Bronchial smooth muscle cell (primary cell): ENCODE measurements at places on chromosomes 1 and 21. TPM values are rescaled to one million over a fixed set of nuclear protein-coding genes. Genes with fewer than 3 reads are reported as not detected.

CYP4Z1 gene
- total RNA-seq, result not detected in 2 replicates

ZMYND12 gene
- 1.4 and 2.2 TPM in 2 replicates for total RNA-seq

UBL4B gene
- total RNA-seq, result under 0.01 and 0.09 TPM in 2 replicates

CRYZL1 gene
- total RNA-seq, result 34.9 and 41.5 TPM in 2 replicates

ANKRD34A gene
- 0.09 and 0.32 TPM in 2 replicates for total RNA-seq

CYP4A11 gene
- not detected in 2 replicates for total RNA-seq

B3GALT5 gene
- 0.17 and 0.32 TPM in 2 replicates for total RNA-seq

PAFAH2 gene
- 5.2 and 6.1 TPM in 2 replicates for total RNA-seq

CD5L gene
- total RNA-seq, result not detected in 2 replicates

TCP10L gene
- 0.32 and 0.34 TPM in 2 replicates for total RNA-seq

ATAD3B gene
- 11.7 and 19.3 TPM in 2 replicates for total RNA-seq

RAP1GAP gene
- under 0.01 and 0.16 TPM in 2 replicates for total RNA-seq

KRTAP20-4 gene
- not detected in 2 replicates for total RNA-seq
